ENCODE measurements at places on chromosomes 2 and 18.

GRCh38 chr2:204958371-204958770, 413.1 kb downstream of the PARD3B start:
- no peak for DNase-seq

- peak; percentile 82 for DNase-seq
Measured at GRCh38 chr2:70247364-70248180, 856 bp downstream of the TIA1 start.

- DNase-seq, result no peak
Measured at GRCh38 chr2:48589170-48589767, 28.4 kb upstream of the GTF2A1L start.

- no peak for DNase-seq
Measured at GRCh38 chr2:13821255-13821880, 811.1 kb upstream of the LRATD1 start.

All from right lung (tissue), 10 donors.